T-helper 17 cell (primary cell): ENCODE measurements at places on chromosomes 4 and X.

DNA sequence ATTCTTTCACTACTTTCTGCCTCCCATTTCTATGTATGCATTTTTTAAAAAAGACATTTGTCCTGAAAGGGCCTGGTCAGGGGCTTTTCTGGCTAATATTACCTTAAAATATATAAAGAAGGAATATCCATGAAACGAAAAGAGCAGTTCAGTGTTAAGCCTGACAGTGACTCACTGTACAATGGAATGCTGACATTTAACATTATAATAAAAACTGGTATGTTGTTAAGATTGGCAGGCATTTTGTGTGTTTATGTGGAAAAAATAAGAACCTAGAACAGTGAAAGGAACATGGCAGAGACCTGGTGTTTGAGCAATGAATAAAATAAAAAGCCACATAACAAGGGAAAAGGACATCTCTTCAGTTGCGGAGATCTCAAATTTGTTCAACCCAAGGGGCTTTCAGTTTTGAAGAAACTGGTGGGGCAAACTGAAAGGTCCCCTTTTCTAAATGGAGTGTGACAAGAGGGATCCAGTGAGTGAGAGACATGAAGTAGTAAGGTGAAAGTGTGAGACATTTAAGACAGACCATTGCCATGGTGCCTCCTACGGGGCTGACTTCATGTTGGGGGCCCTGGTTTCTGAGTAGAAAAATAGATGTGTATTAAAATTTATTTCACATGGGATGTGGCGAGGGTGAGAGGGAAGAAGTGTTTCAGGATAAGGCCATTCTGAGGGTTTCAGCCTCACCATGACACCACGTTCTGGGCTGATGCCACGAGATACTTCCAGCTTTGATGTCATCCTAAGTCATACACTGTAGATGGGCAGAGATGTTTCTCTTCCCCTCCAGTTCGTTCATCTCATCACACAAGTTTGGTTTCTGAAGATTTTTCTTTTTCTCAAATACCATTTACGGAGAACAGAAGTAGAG lies 324.9 kb downstream of the PPP3CA start:
- peak overlapping the region; percentile 97 for H3K27ac ChIP-seq
- no peak for DNase-seq
- H3K27me3 ChIP-seq = no peaks in the 10 kb centered on the region
- peaks cover 2% of the 10 kb centered on the region for H3K36me3 ChIP-seq

DNA sequence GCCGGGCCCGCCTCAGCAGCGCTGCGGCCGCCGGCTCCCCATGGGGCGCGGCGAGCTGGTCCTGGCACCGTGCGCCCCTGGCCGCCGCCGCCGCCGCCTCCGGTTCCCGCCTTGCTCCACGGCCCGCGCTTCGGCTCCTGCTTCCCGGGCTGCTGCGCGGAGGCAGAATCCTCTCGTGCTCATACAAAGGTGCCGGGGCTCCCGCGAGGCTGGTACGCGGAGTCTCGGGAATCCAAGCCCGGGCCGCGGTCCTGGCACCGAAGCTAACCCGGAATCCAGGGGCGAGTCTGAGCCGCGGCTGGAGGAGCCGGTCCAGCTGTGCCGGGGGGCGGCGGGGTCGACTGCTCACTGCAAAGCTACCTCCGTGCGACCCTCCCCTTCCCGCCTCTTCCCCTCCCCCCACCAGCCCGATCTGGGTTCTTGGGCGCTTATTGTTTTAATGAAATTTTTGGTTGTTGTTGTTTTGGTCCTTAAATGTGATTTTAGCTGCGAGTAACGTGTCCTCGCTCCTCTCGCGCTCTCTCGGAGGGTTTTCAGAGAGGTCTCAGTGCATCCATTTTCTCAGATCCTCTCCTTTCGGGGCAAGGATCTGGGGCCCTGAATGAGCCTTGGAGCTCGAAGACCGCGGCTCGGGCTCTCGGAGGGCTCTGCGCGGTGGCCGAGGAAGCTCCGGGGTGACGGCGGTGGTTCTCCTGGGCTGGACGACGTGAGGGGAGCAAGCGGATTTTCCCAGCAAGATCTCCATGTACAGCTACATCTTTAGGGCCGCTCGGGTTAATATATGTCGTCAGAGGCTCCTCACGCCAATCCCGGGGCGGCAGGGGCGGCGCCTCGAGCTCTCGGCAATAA lies at the start of gene HAND2:
HAND2 (minus strand) TSS at position 753 of the 849 bp plus-strand sequence. CDS start 940 bp downstream, outside the sequence.
- H3K4me1 ChIP-seq = peaks cover 15% of the 10 kb centered on the region
- H3K27ac ChIP-seq = peak within 1 kb of the TSS; percentile 27
- peak within 1 kb of the TSS; percentile 80 for H3K4me3 ChIP-seq
- peaks cover 86% of the 10 kb centered on the region for H3K27me3 ChIP-seq
- no peak for DNase-seq

DNA sequence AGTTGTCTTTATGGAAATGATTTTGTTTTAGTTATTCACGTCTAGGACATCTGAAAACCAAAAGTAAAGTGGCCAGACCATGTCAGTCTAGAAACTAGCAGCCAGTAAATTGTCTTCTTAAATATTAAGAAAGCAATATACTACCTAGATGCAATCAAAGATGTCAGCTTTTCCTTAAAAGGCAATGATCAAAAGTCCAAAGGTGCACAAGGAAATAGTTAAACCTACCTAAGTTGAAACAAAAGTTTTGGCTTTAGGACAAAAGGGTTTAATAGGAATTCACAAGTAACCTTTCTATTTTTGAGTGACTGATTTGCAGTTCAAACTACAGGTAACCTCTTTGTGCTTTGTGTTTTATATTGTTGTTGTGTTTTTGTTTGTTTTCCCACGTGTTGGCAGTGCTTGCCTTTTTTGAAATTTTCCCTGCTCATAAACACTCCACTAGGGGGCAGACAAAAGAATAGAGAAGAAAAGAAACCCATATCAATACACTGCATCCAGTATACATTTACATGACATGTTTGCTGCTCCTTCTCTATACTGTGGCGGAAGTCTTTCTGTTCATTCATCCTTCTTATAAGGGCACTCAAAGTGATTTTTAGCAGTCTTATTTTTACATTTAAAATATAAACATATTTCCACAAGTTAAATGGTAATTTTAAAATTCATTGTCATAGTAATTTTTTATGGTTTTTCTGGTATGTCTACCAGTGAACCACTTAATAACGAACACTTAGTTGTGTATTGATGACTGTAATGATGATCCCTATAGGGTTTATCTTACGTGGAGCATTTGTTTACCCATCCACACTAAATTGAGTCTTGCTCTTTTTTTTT lies 62.7 kb downstream of the GAB1 start:
- H3K27me3 ChIP-seq = peaks cover 29% of the 10 kb centered on the region
- no peak overlapping the region for H3K27ac ChIP-seq
- no peaks in the 10 kb centered on the region for H3K36me3 ChIP-seq

DNA sequence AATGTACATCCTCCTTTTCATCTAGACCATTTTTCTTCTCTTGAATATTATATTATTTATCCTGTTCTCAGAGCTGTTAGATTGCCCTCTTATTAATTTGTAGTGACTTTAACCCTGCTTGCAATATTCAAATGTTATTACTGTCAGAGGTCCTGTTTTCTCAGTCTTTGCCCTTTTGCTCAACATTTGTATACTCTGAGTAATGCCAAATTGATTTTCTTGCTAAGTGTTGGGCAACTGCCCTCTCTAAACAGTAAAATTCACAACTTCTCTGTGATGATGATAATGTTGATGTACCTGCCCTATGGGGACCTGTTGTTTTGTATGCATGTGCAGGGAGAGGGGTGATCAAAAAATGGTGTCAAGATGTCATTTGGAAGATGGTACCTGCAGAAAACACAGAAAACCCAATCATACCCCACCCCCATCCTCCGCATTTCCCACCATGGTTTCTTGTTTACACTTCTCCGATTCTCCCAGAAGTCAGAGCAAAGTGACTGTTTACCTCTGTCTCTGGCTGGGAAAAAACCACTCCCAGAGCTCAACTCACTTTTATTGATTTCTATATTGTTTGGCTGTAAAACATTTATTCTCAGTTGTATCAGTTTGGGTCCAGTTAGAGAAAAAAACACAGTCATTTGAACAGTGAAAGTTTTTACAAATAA lies 694.0 kb downstream of the IL1RAPL1 start:
- no peaks in the 10 kb centered on the region for H3K27me3 ChIP-seq
- no peak overlapping the region for H3K4me3 ChIP-seq
- no peaks in the 10 kb centered on the region for H3K4me1 ChIP-seq
- H3K36me3 ChIP-seq = no peaks in the 10 kb centered on the region
- no peak for DNase-seq

DNA sequence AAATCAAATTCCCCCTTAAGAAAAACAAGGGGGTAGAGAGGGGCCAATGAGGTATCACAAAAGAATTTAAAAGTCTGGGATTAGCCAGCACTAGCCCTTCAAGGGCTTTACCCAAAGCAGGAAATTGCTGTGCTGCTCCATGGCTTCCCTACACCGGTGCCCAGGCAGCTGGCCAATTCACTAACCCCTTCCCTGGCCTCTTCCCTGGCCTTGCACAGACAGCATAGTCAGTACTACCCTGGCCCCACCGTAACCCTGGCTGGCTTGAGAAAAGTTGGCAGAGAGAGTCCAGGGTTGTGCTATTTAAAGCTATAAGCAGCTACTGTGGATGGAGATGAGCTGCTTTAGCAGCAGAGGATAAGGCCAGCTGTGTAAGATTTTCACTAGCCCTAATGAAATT lies 43.1 kb downstream of the ADAMTS3 start:
- no peak overlapping the region for H3K27ac ChIP-seq
- no peaks in the 10 kb centered on the region for H3K4me1 ChIP-seq
- H3K36me3 ChIP-seq = no peaks in the 10 kb centered on the region
- no peak overlapping the region for H3K4me3 ChIP-seq
- DNase-seq = no peak

DNA sequence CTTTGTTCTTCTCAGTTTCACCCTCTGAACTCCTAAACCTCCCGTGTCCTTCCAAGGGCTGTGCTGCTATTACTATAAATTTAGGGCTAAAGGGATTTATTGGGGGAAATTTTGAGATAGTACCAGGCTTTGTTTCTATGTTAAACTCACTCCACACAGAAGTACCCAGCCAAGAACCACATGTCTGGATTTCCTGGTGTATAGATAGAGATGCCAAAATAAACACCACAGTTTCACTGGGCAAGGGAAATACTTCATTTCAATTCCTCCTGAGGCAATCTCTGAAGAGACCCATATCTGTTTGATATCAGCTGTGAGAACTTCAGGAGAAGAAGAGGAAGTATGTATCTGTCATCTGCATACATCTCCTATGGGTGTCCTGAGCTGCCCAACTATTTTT lies 21.7 kb upstream of the CLNK start:
- H3K27me3 ChIP-seq = no peaks in the 10 kb centered on the region
- DNase-seq = no peak
- H3K36me3 ChIP-seq = no peaks in the 10 kb centered on the region
- H3K27ac ChIP-seq = no peak overlapping the region

DNA sequence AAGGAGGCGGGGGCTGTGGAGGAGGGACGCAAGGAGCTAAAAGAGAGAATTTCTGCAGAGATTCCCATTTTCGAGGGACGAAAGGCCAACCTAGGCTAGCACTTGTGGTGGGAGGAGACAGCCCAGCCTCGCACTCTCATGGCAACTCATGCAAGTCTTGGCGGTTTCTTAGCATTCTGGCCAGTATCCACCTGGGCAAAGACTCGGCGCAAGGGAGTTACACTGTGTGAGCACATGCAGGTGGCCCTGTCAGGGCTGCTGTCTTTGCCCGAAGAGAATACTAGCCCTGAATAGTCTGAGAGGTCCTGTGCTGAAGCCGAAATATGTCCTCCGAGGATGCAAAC lies 15.5 kb downstream of the MCF2 start:
- DNase-seq = no peak
- H3K27me3 ChIP-seq = peaks cover 8% of the 10 kb centered on the region
- no peak overlapping the region for H3K27ac ChIP-seq
- H3K4me3 ChIP-seq = no peak overlapping the region

GRCh38 chrX:103730147-103730795 lies 19.6 kb downstream of the TMEM31 start:
- no peak overlapping the region for H3K4me3 ChIP-seq
- H3K27me3 ChIP-seq = peaks cover 29% of the 10 kb centered on the region
- H3K27ac ChIP-seq = no peak overlapping the region
- peaks cover 6% of the 10 kb centered on the region for H3K4me1 ChIP-seq
- H3K36me3 ChIP-seq = no peaks in the 10 kb centered on the region
